Coronary artery (tissue), 2 donors: ENCODE measurements at places on chromosomes 12 and 14.

GRCh38 chr12:56831936-56832335 is 68.8 kb downstream of the HSD17B6 start:
- DNase-seq = no peak

DNA sequence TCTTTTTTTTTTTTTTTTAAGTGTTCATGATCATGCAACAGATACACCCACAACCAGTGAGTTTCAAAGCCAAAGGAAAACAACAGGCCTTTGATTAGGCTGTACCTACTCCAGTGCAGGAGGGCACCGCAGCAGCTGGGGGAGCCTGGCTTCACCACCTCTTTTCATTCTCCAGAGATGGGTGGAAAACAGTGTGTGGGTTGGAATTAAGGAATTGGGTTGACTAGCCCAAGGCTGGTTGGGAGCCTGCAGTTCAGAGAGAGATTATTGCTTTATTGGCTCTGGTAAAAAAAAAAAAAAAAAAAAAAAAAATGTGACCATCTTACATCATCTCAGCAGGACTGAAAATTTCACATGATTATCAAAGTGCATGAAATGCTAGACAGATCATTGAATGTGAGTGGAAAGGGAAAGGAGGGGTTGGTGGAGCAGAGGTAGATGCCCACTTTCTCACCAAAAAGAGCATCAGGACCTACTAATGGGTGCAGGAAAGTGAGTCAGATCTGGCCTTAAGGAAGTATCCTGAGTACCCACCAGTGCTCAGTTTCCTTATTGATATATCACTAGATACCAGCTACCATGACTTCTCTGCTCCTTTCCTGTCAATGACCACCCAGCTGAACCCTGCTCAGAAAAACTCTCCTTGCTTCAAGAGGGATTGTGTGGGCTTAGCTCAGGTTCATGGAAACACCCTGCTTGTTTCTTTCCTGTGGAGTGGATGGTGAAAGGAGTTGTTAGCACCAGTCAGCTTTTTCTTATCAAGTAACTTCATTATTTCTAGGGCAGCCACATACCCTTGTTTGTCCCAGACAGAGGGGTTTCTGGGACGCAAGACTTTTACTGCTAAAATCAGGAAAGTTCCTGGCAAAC is 54.8 kb upstream of the DYRK2 start:
- no peak for DNase-seq

DNA sequence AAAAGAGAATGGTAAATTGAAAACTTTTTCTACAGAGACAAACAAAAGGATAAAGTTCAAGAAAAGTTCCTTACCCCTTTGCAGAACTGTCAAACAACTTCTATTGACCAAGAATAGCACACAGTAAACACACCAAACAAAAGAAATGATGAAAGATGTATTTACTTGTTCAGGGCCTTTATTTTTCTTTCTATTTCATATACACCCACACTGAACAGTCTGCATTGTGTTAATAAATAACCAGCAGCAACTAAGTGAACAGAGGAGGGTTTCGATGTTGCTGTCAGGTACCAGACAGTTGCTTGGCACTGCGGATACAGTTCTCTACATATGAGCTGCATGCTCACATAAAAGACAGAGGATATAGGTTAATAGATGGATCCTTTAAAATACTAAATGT is 122.1 kb downstream of the SOX5 start:
- DNase-seq = no peak

- DNase-seq = no peak
These were observed 823.2 kb downstream of the SLC6A15 start for GRCh38 chr12:84089356-84089755.

- no peak for DNase-seq
These were observed 83.6 kb downstream of the BBS10 start for GRCh38 chr12:76264611-76265012.

DNA sequence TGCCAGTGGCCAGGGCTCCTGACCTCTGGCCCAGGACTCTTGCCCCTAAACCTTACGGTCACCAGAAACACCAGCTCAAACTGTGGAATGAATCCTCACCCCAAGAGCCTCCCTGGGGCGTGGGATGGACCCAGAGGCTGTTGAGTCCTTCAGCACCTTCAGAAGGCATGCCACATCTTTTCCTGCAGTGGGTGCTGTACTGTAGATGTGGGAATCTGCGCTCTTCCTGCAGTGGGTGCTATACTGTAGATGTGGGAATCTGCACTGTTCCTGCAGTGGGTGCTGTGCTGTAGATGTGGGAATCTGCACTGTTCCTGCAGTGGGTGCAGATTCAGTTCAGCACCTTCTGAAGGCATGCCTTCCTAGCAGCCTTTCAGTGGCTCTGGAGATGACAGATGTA is 1.2 kb downstream of the KRT82 start:
- no peak for DNase-seq

- DNase-seq = no peak
These were observed 284.7 kb upstream of the DDHD1 start for GRCh38 chr14:53437858-53438257.

- peak; percentile 68 for DNase-seq
These were observed 9.8 kb upstream of the CDH24 start for GRCh38 chr14:23066855-23067744.

DNA sequence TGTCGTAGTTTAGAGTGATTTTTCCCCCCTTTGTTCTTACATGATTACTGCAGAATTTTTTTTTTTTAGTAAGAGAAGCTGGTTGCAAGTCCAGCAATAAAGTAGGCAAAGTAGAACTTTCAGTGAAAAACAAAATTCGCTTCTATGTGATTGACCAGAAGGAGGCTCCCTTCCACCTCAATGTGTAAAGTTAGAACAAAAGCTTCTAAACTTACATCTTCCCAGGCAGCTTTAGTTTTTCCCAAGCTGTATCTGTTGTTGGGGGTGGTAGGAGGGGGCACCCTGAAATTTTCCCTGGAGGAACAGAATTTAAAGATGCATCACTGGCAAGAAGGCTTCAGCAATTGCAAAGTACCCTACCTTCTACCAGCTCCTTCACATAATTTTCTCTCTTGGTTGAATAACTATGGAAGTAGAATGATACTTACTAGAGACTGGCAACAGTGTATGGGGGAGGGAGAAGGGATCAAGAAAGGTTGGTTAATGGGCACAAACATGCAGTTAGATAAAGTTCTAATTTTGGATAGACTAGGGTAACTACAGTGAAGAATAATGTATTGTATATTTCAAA is 87.3 kb upstream of the E2F7 start:
- no peak for DNase-seq

GRCh38 chr12:130994821-130995375 is 41.2 kb downstream of the ADGRD1 start:
- DNase-seq = no peak

DNA sequence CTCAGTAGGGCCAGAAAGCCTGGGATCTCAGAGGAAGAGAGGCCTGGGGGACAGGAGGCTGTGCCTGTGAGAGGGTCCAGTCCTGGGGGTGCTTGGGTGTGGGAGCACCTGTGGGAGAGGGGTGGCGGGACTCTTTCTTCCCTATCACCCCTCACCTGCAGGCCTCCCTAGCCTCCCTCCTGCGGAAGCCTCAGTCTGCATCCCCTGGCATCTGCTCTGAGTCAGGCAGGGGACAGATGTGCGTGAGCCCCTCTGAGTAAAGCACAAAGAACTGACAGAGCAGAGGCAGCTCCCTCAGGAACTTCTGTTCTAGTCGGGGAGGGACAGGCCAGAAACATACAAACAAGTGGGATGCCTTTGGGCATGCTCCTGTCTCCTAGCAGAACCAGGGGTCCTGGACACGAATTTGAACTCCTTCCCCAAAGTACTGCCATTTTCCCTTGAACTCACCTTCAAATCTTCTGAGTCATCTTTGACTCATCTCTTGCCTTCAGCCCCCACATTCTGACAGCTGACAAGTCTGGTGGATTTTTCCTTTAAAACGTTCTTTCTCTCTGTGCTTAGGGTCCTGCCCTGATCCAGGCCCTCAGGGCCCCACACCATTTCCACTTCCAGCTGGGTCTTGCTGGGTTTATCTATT is 8.5 kb upstream of the HSP90AA1 start:
- DNase-seq = no peak

- DNase-seq = no peak
These were observed 6.3 kb downstream of the SLC7A8 start for GRCh38 chr14:23177181-23177580.

DNA sequence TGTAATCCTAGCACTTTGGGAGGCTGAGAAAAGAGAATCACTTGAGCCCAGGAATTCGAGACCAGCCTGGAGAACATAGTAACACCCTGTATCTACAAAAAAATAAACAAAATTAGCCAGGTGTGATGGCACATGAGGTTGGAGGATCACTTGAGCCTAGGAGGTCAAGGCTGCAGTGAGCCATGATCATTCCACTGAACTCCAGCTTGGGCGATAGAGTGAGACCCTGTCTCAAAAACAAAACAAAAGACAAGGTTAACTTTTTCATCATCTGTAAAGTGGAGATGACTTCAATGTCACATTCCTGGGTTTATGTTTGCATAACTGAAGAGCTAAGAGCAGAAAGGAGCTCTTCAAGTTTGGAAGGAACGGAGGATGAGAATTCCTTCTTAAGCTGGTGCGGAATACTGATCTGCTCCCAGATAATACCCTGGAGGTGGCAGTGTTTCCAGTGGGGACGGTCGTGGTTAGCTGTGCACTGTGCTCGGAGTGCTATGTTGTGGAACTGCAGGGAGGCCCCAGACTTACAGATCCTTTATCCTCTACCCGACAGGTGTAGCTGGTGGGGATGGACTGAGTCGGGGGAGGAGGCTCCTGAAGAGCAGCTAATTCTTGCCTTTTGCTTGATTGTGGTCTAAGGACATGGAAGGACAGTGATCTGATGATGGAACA is 22.5 kb upstream of the BICD1 start:
- no peak for DNase-seq

DNA sequence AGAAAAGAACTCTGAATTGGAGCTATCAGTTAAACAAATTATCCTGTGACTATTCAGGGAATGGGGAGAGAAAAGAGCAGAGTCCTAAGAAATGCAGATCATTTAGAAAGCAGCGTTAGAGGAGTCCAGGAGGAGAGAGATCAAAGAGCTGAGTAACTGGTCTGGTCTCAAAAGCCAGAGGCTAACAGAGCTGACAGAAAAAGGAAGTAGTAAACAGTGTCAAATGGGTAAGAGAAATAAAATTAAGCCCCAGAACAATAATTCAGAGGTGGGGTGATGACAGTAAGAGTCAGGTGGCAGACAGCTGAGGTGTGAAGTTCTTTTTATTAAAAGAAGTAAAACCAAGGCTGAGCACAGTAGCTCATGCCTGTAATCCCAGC is 19.3 kb downstream of the GXYLT1 start:
- DNase-seq = no peak

GRCh38 chr14:92382677-92383076 is 59.7 kb downstream of the SLC24A4 start:
- DNase-seq = no peak

GRCh38 chr14:59919570-59920377 is at the start of gene LRRC9:
TSS of gene LRRC9 (plus strand) at chr14:59920144.
- DNase-seq = no peak

DNA sequence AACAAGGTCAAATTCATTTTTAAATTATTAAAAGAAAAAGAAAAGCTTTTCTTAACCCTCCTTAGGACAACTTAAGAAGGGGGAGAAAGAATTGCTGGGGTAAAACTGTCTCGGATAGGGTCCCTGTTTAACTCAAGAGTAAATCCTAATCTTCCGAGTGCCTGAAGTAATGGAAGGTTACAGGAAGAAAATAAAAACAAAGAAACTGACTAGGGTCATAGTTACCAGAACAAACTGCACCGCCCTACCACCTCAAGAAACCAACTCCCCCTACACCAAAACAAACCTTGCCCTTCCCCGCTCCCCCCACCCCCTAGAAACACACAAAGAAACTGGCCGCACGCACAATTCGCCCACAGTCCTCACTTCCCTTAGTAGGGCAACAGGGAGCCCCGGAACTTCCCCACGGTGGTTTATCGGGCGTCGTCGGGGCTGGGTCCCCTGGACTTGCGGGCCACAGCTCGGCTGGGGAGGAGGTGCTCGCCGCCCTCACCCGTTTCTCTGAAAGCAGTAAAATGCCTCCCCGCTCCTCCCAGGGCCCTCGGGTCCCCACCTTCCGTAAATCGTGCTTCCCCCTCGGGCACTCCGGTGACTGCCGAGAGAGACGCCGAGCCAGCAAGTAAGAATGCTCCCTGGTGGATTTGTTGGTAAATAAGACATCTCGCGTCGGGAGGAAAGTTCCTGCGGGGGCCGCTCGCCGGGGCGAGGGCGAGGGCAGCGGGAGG is 2.4 kb downstream of the SINHCAF start:
- peak; percentile 76 for DNase-seq

- no peak for DNase-seq
These were observed 298.9 kb downstream of the PCNX1 start for GRCh38 chr14:71206123-71206522.

- DNase-seq = no peak
These were observed 188.1 kb downstream of the SLC5A8 start for GRCh38 chr12:101021911-101022388.

- no peak for DNase-seq
These were observed 1.2 kb downstream of the CRY1 start for GRCh38 chr12:107091989-107092641.

GRCh38 chr12:25236626-25237025 is 14.1 kb downstream of the KRAS start:
- DNase-seq = no peak

GRCh38 chr14:61188978-61189808 is 91.9 kb downstream of the TMEM30B start:
- DNase-seq = no peak

- DNase-seq = peak; percentile 81
These were observed 2.1 kb downstream of the CKAP4 start for GRCh38 chr12:106245767-106246166.

- no peak for DNase-seq
These were observed 1.2 kb upstream of the PRIMA1 start for GRCh38 chr14:93789228-93790130.

- no peak for DNase-seq
These were observed 630.0 kb upstream of the TBX3 start for GRCh38 chr12:115313929-115314328.

GRCh38 chr14:20904393-20905029 is 13.3 kb downstream of the RNASE3 start:
- DNase-seq = no peak

DNA sequence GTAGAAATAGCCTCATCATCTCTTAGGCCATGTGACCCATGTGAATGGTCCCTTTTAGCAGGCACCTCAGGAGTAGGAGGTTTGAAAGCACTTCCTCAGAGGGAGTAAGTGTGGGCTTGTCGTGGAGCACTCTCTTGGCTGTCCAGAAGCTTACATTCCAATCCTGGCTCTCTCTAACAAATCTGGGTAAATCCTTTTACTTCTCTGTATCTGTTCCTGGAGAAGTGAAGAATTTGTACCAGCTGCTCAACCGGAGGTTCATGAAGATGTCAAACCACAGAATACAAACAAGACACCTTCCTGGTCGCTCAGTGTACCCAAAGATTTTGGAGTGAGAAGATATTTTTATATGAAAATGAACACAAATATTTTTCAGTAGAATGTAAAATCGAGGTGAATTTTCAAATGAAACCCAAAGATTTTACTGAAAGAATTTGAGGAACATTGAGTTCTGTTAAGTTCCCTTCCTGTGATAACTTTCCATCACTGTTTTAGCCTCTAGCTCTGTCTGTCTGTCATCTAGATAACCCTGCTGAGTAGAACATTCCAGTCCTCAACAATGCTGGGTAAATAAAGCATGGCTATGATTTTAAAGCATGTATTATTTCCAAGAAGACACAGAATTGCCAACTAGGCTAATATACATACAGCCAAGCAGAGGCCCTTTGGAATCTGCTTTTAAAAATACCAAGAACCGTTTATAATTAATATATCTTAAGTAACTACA is 263.9 kb upstream of the RGS6 start:
- DNase-seq = no peak

GRCh38 chr12:65881965-65882413 is 57.7 kb downstream of the HMGA2 start:
- DNase-seq = peak; percentile 83
